ENCODE measurements at places on chromosomes 12 and 14.

DNA sequence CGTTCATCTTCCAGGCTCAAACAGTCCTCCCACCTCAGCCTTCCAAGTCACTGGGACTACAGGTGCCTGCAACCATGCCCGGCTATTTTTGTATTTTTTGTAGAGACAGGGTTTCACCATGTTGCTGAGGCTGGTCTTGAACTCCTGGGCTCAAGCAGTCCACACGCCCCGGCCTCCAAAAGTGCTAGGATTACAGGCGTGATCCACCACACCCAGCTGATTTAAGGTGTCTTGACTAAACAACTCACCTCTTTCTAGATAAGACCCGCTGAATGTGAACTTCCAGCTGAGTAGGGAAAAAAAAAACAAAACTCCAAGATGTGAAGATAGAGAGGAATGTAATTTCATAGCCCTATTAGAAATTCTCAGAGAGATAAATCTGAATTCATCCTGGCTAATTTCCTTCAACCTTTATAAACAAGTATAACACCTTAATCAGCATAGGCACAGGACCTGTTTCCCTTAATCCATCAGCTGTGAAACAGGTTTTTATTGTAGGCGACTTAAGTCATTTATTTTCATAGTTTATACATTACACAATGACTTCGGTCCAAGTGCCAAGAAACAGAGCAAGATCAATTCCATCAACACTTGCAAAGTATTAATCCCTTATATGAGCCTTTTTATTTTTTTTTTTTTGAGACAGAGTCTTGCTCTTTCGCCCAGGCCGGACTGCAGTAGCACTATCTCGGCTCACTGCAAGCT is 51.5 kb downstream of the HCAR2 start:
- DNase-seq = no peak

GRCh38 chr14:88029500-88029899 is 24.6 kb downstream of the GPR65 start:
- DNase-seq = no peak

- DNase-seq = no peak
These were observed 759.2 kb upstream of the LRFN5 start for GRCh38 chr14:40847480-40847879.

DNA sequence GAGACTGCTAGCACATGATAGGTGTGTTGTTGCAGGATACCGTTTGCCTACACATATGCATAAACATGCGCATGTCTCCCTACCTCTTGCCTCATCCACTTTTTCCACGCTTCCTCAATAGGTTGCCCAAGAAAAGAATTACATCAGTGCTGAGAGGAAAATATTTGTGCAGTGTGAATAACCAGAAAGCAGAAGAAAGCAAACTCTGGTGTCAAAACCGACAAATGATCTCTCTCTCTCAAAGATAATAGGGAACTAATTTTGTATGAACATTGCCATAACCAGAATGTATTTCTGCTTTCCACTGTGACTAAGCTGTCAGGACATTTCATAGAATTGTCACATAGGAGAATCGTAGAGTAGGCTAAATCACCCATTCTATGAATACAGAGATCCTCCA is 1.3 kb downstream of the CLEC7A start:
- DNase-seq = no peak

DNA sequence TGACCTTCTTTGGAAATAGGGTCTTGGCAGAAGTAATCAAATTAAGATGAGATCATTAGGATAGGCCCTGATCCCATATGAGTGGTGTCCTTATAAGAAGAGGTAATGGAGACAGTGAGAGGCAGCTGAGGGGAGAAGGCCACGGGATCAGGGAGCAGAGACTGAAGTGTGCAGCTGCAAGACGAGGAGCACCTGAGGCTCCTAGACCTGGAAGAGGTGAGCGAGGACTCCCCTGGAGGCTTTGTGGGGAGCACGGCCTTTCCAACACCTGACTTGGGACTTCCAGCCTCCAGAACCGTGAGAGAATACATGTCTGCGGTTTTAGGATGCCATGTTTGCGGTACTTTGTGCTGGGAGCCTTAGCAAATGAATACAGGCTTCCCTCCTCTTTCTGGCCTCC is 37.5 kb downstream of the LRTM2 start:
- no peak for DNase-seq

GRCh38 chr14:82587226-82587625 is 1053.6 kb upstream of the SEL1L start:
- DNase-seq = no peak

- DNase-seq = no peak
These were observed 70.4 kb downstream of the RCOR1 start for GRCh38 chr14:102662636-102663430.

DNA sequence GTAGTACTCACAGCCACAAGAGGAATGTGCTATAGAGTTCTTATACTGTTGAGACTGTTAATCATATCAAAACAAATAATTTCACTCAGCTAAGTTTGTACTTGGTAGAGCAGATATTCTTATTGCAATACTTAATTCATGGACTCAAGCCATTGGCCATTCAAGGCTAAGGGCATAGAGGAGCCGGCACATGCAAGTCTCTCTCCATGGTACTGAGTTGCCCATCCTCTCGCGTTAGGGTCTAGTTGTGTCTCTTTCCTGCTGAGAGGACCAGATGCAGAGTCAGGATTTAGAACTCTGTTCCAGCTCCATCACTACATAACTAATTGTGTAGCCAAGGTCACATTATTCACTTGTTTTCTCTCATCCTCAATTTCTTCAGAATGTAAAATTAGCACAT is 14.4 kb upstream of the TUNAR start:
- no peak for DNase-seq

DNA sequence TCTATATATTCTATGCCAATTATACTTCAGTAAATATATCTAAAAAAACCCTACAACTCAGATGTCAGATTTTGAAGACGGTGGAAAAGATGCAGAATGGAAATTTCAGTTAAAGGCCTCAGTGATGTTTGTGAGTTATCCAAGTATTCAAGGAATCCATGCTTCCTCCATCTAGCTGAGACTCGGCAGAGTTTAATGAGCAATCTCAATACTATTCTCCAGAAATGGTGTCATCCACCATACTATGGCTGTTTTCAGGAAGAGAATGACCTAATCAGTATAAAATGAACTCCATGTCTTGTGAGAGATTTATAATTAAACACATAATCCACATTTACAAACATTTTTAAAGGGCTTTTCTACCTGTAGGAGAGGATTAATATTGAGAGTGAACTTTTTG is 66.0 kb downstream of the KLHL28 start:
- DNase-seq = no peak

DNA sequence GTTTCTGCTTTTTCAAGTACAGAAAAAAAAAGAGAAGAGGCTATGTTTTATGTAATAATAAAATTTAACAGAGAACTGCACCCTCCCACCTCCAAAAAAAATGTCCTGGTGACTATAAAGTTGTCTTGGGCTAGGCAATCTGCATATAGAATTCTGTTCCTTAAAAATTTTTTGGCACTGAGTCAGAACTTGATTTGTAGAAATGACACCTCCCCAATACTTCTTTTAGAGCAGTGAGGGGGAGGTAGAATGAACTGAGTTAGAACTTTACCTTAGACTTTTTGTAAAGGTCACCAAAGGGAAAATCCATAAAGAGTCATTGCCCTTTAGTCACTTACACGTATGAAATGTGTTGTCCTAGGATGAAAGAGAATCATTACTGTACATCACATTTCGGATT is 80.0 kb downstream of the BTG1 start:
- no peak for DNase-seq

DNA sequence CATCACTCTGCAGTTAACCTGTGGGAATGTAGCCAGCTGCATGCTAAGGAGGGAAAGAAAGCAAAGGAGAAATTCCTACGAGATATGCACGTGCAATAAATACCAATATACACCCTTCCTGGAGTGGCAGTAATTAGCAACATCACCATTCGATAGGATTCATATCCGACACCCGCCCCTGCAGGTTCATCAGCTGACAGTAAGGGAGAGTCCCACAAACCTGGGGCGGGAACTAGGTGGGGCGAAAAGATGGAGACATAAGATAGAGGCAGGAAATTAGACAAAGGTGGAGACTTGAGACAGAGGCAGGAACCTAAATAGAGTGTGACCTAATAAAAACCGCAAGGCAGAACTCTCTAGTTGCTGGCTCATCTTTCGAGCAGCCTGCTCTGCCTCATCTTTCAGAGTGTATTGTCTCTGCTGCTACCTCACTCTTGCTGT is 51.6 kb downstream of the PLEKHG3 start:
- peak; percentile 87 for DNase-seq

- no peak for DNase-seq
These were observed 208.7 kb upstream of the FOXN3 start for GRCh38 chr14:89625731-89626232.

DNA sequence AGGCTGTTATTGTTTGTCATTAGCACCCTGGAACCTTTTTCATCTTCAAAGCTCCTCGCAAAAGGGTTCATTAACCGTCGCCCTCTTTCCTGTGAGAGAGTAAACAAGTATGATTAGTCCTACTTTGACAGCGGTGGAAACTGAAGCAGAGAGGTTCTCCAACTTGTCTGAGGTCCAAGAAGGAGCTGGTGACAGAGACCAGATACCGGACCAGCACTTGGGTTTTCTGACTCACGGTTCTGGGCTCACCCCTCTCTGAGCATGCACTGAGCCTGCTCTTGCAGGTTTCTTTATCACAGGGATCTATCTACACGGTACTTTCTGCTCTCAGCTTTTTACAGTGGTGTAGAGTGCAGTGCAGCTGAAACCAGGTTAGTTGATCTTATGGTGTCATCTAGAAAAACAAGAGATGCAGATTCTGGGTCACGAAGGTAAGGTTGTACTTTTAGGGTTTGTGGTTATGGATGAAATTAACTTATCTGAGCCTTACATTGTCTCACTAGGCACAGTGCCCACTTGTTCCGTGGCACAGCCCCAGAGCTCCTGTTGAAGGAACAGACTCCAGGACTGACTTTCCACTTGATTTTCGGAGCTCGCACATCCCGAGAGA is 62.1 kb downstream of the PPP2R5C start:
- DNase-seq = peak; percentile 71

GRCh38 chr12:103540319-103540718 is 44.6 kb upstream of the C12orf42 start:
- no peak for DNase-seq

DNA sequence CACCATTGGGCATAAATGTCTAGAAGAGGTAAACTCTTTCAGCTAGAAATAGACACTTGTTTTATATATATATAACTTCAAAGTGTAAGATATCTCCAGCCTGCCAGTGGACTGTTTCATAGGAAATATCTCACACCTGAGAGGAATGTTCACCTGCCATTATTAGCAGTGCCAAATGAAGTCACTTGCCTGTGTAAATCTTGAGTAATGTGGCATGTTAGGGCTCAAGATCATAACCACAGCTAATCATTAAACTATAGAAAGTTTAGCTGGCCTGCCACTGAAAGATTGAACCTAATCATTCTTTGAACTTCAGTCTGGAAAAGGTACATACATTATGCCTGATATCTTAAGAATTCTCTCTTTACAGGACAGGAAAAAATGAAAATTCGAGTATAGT is 25.5 kb upstream of the KCNJ8 start:
- no peak for DNase-seq

GRCh38 chr14:99677231-99678140 is 6.6 kb upstream of the CYP46A1 start:
- DNase-seq = no peak

GRCh38 chr14:90649083-90649482 is 167.1 kb downstream of the TTC7B start:
- no peak for DNase-seq

GRCh38 chr14:64400829-64401459 is 12.8 kb downstream of the MTHFD1 start:
- no peak for DNase-seq

GRCh38 chr12:124687917-124688316 is 120.5 kb upstream of the NCOR2 start:
- no peak for DNase-seq

- DNase-seq = no peak
These were observed 77.9 kb upstream of the FZD10 start for GRCh38 chr12:130084359-130084758.

Data from T-helper 22 cell (primary cell).